ENCODE measurements at places on chromosomes 4 and X. TPM values are rescaled to one million over a fixed set of nuclear protein-coding genes. Genes with fewer than 3 reads are reported as not detected.

DNA sequence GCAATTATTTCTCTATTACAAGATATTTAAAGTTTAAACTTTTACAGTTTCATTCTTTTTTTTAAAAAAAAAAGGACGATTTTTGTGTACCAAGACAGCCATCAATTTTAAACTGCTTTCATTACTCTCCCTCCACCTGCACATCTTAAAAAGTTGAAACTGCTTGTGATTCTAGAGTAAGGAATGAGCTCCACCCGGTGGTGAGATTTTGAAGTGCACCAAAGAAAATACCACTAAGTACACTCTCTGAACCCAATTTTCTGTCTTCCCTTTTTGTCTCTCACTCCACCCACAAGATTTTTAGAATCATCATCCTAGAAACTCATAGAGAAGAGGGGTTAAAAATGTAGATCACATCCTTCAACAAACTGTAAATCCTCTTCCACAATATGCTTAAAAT, 91.3 kb upstream of the WDR44 start:
- DNase-seq, result peak; percentile 19

DNA sequence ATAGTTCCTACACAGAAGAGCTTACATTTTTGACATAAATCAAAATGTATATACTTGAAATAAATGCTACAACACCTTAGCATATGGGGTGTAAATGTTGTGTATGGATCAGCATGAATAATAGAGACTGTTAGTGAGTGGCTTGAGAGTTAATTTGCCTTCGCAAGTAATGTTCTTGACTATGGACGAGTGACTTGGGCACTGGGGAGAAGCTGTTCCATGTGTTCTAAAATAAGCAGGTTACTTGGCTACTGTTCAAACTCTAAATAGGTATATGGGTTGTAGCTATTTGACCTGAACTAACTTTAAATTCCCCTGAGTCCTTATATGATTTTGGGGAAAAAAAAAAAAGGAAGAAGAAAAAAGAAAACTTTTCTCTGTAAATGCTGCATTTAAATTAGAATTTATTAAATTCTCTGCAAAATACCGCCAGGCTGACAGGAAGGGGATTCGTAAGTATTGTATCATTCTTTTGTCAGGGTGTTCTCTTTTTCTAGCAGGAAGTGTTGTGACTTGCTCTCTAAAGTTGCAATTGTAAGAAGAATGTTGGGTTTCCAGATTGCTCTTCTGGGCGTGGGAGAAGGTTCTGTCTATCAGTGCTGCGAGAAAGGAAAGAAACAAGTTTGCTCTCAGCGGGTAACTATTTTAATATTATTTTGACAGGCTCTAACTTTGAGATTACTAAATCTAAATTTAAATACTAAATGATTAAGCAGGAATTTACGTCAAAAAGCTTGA, 32.2 kb downstream of the PLS3 start:
- no peak for DNase-seq

- DNase-seq, result no peak
Measured at GRCh38 chr4:61162116-61162515, 38.0 kb upstream of the ADGRL3 start.

DNA sequence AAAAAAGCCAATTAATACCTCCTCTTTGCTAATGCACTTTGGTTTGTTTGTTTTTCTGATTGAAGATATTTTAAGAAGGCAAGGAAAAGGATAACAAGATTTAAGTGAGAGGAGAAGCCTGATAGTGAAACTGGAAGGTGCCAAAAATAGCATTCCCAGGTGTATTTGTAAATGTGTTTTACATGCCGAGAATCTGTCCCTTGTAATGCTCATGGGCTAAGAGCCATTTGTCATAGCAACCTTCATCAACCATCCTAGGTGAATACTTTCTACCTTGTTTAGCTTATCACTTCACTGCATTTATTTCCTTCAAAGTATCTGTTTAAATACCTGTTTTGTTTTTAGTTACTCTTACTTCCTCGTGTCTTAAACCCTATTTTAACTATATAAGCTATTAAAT, 127.8 kb downstream of the KCTD8 start:
- DNase-seq, result no peak

Gene PPP3CA
- 41.9 TPM for total RNA-seq

DNA sequence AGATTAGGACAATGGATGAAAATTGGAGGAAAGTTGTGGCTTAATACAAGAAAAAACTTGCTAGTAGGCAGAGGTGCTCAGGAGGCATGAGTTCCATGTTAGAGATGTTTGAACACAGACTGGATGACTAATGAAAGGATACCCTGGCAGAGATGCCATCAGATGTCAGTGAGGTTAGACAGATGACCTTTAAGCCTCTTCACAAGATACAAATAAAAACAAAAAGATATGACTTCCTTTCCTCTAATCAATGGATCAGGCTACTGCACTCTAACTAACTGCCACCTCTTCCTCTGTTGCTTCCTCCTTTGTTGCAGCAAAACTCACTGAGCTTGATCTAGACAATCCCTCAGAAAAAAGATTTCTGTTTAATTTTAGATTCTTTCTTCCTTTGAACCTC, 14.7 kb downstream of the STAP1 start:
- no peak for DNase-seq

GRCh38 chr4:87235020-87235671, 14.7 kb upstream of the KLHL8 start:
- no peak for DNase-seq

GRCh38 chr4:115370490-115370889, 257.1 kb upstream of the NDST4 start:
- no peak for DNase-seq

DNA sequence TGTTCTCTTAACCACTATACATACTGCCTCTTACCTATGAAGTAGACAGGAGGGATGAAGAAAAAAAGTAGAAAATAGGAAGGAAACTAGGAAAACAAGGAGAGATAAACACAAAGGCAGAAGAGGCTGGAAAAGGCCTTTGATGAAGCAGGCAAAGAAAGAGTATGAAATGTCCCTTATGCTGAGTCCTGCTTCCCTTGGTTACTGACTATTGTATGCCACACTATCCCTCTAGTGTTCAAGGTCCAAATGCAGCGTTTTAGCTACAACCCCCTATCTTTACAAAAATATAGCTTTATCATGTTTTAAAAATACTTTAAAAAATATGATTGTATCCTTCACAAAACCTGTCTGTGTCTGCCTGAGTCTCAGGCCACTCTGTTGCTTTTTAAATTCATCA, 233.1 kb downstream of the CAMK2D start:
- DNase-seq, result no peak

Gene GUCY1A1
- total RNA-seq, result 50.3 TPM

Gene GLRB
- total RNA-seq, result 1.0 TPM

DNA sequence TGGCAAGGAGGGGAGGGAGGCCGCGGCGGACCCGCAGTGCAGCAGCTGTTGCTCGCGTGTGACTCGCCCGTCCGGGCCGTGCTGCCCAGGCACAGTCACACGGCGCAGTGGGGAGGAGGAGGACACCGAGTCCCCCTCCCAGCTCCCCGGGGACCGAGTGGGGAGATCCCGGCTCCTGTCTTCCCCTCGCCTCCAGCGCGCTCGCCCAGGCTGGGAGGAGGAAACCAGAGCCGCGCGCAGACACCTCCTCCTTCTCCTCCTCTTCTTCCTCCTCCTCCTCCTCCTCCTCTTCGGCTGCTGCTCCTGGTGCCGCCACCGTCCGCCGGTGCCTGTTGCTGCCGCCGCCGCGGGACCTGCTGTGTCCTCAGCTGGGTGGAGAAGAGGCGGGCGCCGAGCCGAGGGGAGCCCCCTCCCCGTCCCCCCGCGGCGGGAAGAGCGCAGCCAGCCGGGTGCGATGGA, at the start of gene TBC1D1:
Gene TBC1D1 (plus strand): TSS at position 284 of the 459 bp plus-strand sequence. CDS start 11,012 bp downstream, outside the sequence.
- DNase-seq, result peak; percentile 66

DNA sequence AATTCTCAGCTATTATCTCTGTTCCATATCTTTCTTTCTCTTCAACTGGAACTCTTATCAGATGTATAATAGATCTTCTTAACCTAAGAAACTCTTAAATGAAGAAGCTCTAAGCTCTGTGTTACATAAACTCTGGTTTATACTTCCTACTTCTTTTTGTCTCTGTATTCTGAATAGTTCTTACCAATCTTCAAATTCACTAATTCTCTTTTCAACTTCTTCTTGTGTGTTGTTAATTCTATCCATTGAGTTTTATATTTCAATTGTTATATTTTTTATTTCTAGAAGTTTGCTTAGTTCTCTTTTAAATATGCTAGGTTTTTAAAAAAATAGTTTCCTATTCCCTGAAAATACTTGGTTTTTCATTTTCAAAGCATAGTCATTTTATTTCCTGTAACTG, 13.2 kb upstream of the MMAA start:
- DNase-seq, result no peak

DNA sequence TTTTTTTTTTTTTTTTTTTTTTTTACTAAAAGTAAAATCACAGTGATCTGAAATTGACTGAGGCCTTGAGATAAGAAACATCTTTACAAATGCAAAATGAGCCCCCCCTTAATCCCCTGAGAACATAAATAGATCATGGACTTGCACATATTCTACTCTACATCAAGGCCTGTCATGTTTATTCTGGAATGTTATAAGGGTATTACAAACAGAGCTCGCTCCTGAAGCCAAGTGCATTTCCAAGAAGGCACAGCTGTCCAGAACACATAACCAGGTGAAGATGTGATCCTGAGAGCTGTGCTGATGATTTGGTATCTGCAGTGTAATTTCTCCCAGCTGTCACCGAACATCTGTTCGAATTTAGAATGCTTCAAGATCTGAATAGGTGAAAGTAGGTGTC, 384.5 kb downstream of the GPAT3 start:
- DNase-seq, result no peak

DNA sequence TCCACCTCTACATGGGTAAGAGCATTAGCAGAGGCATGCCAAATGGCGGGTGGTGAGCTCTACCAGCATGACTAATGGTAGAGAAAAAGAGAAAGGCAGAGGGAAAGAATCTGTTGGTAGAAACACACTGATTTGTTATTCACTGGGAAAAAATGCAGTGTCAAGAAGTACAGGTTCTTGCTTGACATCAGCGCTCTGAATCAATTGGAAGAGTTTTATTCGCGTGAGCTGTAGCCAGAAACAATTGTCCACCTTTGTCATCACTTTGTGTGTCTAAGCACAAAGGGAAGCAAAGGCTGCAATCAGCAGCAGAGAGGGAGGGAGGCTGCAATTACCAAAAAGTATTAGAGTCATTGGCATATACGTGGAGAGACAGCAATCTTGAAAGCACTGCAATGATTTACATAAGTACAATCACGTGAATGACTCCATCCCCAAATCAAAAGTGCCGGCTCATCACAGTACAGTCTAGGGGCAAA, 67.7 kb upstream of the HS3ST1 start:
- no peak for DNase-seq

DNA sequence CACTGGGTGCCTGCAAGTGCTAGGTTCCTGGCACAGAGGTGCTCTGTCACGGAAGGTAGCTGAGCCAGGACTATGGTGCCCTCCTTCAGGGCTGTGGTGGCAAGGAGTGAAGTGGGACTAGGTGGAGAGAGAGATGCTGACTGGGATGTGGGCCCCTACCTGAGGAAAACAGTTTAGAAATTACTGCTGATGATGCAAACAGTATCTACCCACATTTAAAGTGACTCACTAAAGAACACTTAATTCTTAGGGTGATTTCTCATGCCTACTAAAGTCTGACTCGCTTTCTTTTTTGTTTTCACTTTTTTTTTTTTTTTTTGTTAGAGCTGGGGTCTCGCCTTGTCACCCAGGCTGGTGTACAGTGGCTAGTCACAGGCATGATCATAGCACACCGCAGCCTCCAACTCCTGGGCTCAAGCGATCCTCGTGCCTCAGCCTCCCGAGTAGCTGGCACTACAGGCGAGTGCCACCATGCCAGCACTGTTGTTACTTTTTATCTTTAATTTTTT, 3.1 kb downstream of the ZNF185 start:
- no peak for DNase-seq

DNA sequence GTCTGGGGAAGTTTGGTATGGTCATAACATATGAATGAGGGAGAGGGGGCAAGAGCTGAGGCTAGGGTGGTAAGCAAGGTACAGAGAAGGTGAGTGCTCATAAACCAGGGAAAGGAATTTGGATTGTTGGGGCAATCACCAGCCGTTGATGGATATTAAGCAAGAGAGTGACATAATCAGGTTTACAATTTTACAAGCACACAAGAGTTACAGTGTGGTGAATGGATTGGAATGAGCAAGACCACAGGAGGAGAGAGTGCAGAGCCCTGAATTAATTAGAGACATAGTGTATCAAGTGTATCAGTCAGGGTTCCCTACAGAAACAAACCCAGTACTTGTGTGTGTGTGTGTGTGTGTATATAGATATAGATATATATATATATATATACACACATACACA, 18.7 kb upstream of the FMR1NB start:
- DNase-seq, result no peak

Gene BANK1
- total RNA-seq, result 0.49 TPM

DNA sequence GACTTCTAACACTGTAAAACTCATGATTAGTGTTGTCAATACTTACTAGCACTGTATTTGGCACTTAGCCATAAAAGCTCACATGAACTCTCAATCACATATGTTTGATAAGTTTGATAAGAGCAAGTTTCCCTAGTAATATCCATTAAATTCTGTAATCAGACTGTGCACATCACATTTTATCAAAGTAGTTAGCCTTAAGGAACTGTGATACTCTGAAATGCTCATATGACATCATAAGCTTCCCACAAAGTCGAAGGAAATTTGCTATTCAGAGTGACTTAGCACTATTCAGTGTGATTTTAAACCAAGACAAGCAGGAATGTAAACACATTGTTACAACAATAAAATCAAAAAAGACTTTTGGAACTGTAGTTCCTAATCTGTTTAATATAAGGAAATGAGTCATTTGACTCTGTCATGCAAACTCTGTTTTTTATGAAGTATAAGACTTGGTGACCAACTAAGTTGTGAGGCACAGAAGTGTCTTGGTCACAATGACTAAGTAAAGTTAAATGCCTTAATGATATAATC, 6.7 kb downstream of the SLC7A11 start:
- no peak for DNase-seq

Gene ADH1B
- total RNA-seq, result 360 TPM

- DNase-seq, result no peak
Measured at GRCh38 chrX:8520178-8520577, 55.5 kb downstream of the VCX3B start.

Gene FGG
- 0.61 TPM for total RNA-seq

GRCh38 chr4:173572493-173573129, 42.6 kb upstream of the HAND2 start:
- no peak for DNase-seq

- DNase-seq, result peak; percentile 89
Measured at GRCh38 chrX:84501798-84502628, at the start of gene HDX. TSS of gene HDX (minus strand) at chrX:84502453. CDS start at chrX:84475397, 27,056 bp downstream.

Gene SPINK2
- not detected for total RNA-seq

DNA sequence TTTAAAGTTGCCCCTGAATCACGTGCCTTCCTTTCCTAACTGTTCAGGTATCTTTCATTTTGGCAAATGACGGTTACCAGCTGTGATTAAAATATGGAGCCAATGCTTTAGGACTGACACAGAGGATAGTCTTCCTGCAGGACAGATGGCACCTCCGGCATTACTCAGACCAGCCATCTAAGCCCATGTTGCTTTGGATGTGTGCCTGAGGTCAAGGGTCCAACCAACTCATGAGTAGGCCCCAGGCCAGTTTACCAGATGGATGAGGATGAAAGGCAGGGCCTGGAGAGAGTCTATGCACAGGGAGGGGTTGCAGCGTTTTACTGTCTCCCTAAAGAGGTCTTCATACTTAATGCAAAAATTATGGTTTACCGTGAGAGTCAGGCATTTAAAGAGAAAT, 174.0 kb upstream of the GATB start:
- no peak for DNase-seq

All from uterus (tissue), 4 donors.